ENCODE measurements at places on chromosomes 2 and 18.

DNA sequence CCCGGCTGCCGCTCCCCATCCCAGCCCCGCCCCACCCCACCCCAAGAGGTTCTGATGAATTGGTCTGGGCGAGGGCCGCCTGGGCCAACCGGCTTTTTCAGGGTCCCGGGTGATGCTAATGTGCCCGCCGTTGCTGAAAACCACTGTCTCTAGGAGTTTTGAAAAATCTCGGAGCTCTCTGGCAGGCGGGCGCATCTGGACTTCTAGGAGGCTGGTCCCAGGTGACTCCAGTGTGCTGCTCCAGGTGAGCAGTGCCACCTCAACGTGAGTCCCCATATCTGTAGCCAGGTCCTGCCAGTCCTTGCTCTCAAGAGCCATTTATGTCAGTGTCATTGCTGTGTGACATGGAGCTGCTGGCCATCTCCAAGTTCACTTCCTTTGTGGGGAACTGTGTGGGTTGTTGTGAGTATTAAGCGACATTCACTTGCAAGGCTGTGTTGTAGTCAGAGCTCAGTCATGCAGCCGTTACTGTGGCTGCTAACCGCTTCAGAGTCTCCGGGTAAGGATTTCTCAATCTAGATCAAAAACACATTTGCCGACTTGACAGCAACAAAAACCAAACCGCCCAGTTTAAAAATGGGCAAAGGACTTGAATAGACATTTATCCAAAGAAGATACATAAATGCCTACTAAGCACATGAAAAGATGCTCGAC lies at the start of gene RFX8:
Gene RFX8 (minus strand): TSS at position 382 of the 654 bp plus-strand sequence. CDS start 8,264 bp downstream, outside the sequence.
- DNase-seq: peak; percentile 18

GRCh38 chr18:7172611-7173010 lies 55.0 kb upstream of the LAMA1 start:
- DNase-seq: no peak

DNA sequence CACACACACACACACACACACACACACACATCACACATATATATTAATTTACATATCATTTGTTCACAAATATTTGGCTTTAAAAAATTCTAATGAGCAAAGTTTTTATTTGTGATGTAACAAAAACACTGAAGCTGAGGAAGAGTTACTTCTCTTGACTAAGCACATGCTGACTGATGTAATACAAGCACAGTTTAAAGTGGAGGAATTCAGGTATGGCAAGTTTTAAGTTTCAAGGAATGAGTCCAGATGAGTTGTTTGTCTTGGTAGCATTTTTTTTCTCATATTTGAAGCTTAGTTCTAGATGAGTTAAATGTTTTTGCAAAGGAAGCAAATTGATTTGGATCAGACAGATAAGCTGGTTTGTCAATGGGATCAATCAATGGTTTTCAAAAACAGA lies 20.2 kb upstream of the CALCRL start:
- DNase-seq: no peak

- no peak for DNase-seq
Observed at GRCh38 chr2:30994227-30995056, 143.8 kb downstream of the GALNT14 start.
